ENCODE measurements at places on chromosomes 3 and 15. TPM values are rescaled to one million over a fixed set of nuclear protein-coding genes. Genes with fewer than 3 reads are reported as not detected.
A peak's percentile ranks its signal among the peaks of the same experiment; 100 is the strongest.

The RTP3 gene
- total RNA-seq = not detected

The NRG4 gene
- total RNA-seq = not detected

The TRIM42 gene
- not detected for total RNA-seq

The GNB5 gene
- 36.1 TPM for total RNA-seq

The ERC2 gene
- total RNA-seq = not detected

The PLS1 gene
- total RNA-seq = 3.1 TPM

The ATP13A5 gene
- total RNA-seq = not detected

The CALML4 gene
- 12.2 TPM for total RNA-seq

GRCh38 chr3:127096256-127097071 lies 96.5 kb upstream of the PRR23E start:
- no peaks in the 10 kb centered on the region for H3K36me3 ChIP-seq
- H3K4me1 ChIP-seq = no peaks in the 10 kb centered on the region
- no peak for DNase-seq

- peaks cover 5% of the 10 kb centered on the region for H3K4me1 ChIP-seq
- no peak for DNase-seq
- H3K27ac ChIP-seq = no peak overlapping the region
- H3K4me3 ChIP-seq = no peak overlapping the region
- peaks cover 3% of the 10 kb centered on the region for H3K36me3 ChIP-seq
These were observed 37.2 kb downstream of the UBE2E2 start for GRCh38 chr3:23240171-23240785.

GRCh38 chr3:113531826-113532697 lies at the start of gene SIDT1:
SIDT1 (plus strand) TSS chr3:113532555; CDS start chr3:113533022, 467 bp downstream.
- H3K27ac ChIP-seq = peak within 1 kb of the TSS; percentile 97
- peaks cover 3% of the 10 kb centered on the region for H3K27me3 ChIP-seq
- peak; percentile 68 for DNase-seq
- H3K4me3 ChIP-seq = peak within 1 kb of the TSS; percentile 88

DNA sequence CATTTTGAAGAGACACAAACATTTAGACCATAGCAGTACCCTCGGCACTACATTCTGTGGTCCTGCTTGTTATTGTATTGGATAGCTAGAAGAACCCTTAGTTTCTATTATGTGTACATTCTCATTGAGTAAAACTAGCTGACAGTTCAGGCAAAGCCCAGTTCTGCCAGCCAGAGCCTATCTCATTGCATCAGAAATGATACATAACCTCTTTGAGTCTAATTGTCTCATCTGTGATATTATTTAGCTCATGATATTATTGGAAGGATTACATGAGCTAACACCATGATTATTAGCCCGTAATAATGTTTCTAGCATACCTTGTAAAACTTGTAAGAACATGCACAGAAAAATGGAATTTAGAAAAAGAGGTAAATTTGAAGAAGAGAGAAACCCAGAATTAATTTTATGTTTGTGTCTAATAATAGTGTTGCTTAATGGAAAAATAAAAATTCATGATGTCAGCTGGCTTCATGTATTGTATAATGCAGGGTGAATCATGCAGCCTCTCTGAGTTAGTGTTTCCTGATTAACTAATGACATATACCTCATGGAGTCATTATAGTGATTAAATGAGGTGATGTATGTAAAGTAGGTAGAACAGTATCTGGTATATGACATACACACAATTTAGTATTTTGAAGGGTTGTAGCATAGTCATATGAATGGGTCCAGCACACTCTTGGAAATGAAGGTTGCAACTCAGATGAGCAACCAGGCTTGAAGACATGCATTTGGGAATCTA lies 339.4 kb upstream of the GRM7 start:
- H3K36me3 ChIP-seq = no peaks in the 10 kb centered on the region
- no peak overlapping the region for H3K27ac ChIP-seq
- no peaks in the 10 kb centered on the region for H3K27me3 ChIP-seq
- H3K4me1 ChIP-seq = no peaks in the 10 kb centered on the region
- H3K4me3 ChIP-seq = no peak overlapping the region

DNA sequence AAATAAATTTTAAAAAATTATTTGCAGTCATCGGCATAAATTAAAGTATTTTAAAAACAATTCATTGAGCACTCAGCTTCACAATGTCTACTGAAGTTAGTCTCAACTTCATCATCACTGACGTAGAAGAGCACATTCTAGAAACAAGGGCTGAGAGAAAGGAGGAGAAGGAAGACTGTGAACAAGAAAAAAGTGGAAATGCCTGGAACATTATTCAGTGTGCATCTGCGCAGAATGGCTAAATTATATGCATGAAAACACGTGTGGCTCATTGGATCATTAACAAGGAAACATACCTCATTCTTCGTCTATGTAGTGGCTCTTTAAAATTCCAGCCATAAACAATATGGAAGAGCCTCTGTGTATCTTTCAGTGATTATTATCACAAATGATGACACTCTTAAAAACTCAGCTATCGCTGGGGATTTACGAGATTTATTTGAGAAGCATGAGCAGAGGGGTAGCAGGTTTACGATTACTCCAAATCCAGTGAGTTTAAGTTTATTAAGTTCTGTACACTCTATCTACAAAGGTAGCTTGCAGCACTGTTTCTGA lies 404.2 kb upstream of the CDIN1 start:
- no peak overlapping the region for H3K27ac ChIP-seq
- no peaks in the 10 kb centered on the region for H3K36me3 ChIP-seq
- DNase-seq = no peak
- no peaks in the 10 kb centered on the region for H3K27me3 ChIP-seq
- H3K4me3 ChIP-seq = no peak overlapping the region

DNA sequence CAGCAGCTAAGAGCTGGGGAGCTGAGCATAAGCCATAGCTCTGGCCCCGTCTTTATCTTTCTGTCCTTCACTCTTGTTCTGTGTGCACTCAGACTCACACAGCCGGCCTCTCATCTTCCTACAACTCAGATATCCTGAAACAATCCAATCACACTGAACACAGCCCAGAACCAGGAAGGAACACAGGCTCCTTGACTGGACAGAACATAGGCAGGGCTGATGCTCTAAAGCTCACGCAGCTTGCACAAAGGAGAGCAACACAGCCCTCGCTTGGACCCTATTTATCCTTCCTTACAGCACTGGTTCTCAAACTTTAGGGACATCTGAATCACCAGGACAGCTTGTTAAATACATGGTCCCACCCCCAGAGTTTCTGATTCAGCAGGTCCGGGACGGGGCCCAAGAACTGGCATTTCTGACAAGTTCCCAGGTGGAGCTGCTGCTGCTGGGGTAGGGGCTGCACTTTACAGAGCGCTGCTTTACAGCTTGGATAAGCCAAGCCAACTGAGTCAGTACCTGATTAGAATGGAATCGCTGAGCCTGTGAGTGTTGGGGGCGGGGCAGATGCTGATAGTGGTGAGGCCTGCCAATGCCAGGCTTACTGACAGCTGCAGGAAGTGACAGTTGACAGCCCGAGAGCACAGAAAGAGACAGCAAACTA lies 65.1 kb downstream of the MRPL46 start:
- DNase-seq = no peak
- H3K27me3 ChIP-seq = peaks cover 11% of the 10 kb centered on the region
- no peak overlapping the region for H3K4me3 ChIP-seq
- H3K36me3 ChIP-seq = no peaks in the 10 kb centered on the region

DNA sequence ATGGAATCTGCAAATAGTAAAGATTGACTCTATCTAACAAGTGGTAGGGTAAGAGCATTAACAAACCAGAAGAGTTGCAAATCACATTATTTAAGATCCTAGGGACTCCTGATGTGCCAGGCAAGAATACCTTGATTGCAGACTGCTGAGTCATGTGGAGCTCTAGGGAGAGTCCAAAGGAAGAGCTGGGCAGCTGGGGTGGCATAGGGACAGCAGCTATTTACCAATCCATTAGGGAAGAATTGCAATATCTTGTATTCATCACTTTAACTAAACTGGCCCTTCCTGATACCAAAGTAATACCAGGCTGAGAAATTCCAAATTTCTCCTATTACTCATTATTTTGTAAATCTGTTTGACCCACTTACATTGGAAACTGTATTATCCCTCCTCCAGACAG lies 52.2 kb upstream of the ACP3 start:
- no peaks in the 10 kb centered on the region for H3K36me3 ChIP-seq
- no peak overlapping the region for H3K4me3 ChIP-seq
- H3K4me1 ChIP-seq = no peaks in the 10 kb centered on the region
- peaks cover 15% of the 10 kb centered on the region for H3K27me3 ChIP-seq
- no peak for DNase-seq
- no peak overlapping the region for H3K27ac ChIP-seq

DNA sequence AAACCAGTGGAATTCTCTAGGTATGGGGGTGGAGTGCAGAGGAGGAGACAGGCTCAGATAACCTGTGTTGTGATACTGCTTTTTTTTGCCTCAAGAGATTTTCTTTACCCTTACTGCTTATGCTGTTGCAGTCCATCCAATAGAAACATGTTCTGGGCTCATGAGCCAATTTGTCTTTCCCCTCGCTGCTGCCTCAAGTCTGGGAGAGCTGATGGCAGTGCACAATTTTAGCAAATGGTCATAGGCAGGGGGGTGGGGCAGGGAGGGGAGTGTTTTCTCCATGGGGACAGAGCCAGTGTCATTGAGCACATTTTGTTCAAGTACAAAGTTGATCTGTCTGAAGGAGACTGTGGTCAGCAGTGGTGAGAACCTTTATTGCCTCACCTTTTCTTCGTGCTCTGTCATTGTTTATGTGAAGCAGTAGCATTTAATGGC lies 134.9 kb downstream of the MBNL1 start:
- H3K4me3 ChIP-seq = no peak overlapping the region
- peaks cover 47% of the 10 kb centered on the region for H3K4me1 ChIP-seq
- no peak for DNase-seq
- H3K27ac ChIP-seq = peak overlapping the region; percentile 65

DNA sequence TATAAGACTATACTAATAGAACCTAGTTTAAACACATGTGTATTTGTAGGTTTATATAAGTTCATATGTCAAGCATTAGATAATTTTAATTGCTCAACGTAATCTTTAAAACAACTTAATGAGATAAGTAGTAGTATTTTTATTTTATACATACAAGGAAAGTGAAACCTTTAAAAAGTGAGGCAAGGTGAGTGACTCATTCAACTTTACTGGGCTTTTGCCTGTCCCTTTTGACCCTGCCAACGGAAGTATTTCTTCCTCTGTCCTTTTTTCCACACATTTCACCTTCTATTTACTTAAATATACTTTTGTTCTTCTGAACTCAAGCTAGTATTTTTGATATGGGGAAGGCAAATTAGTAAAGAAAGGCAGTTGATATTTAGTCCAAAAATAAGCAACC lies 78.5 kb downstream of the KBTBD8 start:
- DNase-seq = no peak
- no peaks in the 10 kb centered on the region for H3K27me3 ChIP-seq
- H3K4me3 ChIP-seq = no peak overlapping the region
- no peak overlapping the region for H3K27ac ChIP-seq
- peaks cover 1% of the 10 kb centered on the region for H3K4me1 ChIP-seq
- peaks cover 8% of the 10 kb centered on the region for H3K36me3 ChIP-seq

GRCh38 chr3:4758249-4758860 lies 220.9 kb upstream of the BHLHE40 start:
- H3K27me3 ChIP-seq = no peaks in the 10 kb centered on the region
- no peak for DNase-seq
- H3K36me3 ChIP-seq = peaks cover 74% of the 10 kb centered on the region
- peaks cover 55% of the 10 kb centered on the region for H3K4me1 ChIP-seq

DNA sequence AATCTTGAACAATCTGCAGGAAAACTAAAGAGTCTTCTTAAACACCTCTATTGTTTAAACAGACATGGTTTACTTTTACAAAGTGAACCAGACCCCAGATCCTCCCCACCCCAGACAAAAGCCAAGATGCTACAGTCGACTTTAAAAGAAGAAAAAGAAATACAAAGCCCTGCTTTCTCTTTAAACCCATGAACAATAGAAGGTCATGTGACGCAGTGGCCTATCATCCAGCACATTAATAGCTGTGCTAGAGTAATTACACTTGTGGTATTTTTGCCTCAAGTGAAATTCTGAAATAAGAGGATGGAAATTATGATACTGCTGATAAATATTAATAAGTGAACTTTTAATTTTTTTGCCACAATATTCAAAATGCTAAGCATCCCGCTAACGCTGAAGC lies 613.4 kb downstream of the FOXP1 start:
- no peak overlapping the region for H3K27ac ChIP-seq
- peaks cover 37% of the 10 kb centered on the region for H3K36me3 ChIP-seq
- H3K4me3 ChIP-seq = no peak overlapping the region
- peaks cover 4% of the 10 kb centered on the region for H3K4me1 ChIP-seq
- no peak for DNase-seq
- H3K27me3 ChIP-seq = no peaks in the 10 kb centered on the region

- DNase-seq = no peak
- no peak overlapping the region for H3K27ac ChIP-seq
- no peaks in the 10 kb centered on the region for H3K36me3 ChIP-seq
- H3K4me1 ChIP-seq = peaks cover 2% of the 10 kb centered on the region
These were observed 123.3 kb upstream of the BFSP2 start for GRCh38 chr3:133276594-133276993.

DNA sequence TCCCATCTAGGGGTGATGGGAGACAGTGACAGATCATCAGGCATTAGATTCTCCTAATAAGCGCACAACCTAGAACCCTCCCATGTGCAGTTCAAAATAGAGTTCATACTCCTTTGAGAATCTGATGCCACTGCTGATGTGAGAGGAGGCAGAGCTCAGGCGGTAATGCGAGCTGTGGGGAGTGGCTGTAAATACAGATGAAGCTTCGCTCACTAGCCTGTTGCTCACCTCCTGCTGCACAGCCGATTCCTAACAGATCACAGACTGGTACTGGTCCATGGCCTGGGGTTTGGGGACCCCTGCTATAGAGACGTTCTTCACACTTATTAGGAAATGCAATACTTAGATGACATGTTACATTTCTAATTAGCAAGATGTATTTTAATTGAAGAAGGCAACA lies 154.4 kb downstream of the CBLB start:
- no peaks in the 10 kb centered on the region for H3K27me3 ChIP-seq
- no peak overlapping the region for H3K27ac ChIP-seq
- H3K4me3 ChIP-seq = no peak overlapping the region
- DNase-seq = no peak
- H3K4me1 ChIP-seq = peaks cover 4% of the 10 kb centered on the region

DNA sequence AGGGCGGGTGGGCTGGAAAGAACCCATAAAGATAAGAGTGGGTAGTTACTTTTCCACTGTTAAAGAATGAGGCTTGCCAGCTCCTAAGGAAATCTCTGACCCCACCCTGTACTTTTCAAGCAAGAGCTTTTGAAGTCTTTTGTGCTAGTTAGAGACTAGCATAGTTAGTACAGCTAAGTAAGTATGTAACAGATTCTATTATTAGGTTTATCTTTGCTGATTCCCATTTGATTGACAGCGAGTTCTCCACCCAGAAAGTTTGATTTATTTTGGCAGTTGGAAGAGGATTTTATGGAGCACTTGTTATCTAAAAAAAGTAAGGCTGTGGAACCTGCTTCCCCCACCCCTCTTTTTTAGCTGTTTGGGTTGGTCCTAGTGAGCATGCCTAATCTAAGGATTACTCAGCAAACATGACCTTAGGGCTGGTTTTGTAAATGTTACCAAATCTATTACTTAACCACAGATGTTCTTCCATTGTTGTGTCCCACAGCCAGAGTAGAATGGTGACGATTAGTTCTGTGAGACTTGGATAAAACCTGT lies 57.6 kb downstream of the FNDC3B start:
- no peaks in the 10 kb centered on the region for H3K27me3 ChIP-seq
- DNase-seq = no peak
- peaks cover 27% of the 10 kb centered on the region for H3K4me1 ChIP-seq
- H3K4me3 ChIP-seq = no peak overlapping the region
- peaks cover 2% of the 10 kb centered on the region for H3K36me3 ChIP-seq

- no peaks in the 10 kb centered on the region for H3K36me3 ChIP-seq
- peaks cover 20% of the 10 kb centered on the region for H3K4me1 ChIP-seq
- peak overlapping the region; percentile 93 for H3K27ac ChIP-seq
- no peak for DNase-seq
- peak overlapping the region; percentile 62 for H3K4me3 ChIP-seq
- H3K27me3 ChIP-seq = no peaks in the 10 kb centered on the region
These were observed 33.7 kb upstream of the VILL start for GRCh38 chr3:37956723-37957538.
